ENCODE measurements at places on chromosomes 1 and 21.
A peak's percentile ranks its signal among the peaks of the same experiment; 100 is the strongest.

DNA sequence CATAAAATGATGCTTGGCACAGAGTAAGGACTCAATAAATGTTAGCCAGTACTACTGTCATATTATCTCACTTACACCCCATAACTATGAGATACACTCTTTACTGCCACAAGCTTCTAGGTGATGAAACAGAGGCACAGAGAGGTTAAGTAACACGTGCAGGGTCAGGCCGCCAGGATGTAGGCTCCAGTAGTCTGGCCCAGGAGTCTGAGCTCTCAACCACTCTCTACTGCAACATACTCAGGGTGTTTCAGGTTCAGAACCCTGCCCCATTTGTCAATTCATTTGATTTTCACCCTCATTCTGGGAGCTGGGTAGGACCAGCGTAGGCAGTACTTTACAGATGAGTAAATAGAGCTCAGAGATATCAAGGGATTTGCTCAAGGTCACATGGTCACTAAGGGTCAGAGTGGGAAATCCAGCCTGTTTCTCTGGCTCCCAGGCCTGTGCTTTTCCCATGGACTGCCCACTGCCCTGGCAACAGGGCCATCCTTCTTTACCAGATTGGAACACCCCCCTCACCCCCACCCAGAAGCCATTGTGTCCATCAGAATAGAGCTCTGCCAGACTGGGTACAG, 21.2 kb downstream of the IQGAP3 start:
- DNase-seq: no peak

GRCh38 chr1:55257958-55258357, 42.8 kb upstream of the USP24 start:
- DNase-seq: no peak

- DNase-seq: no peak
Observed at GRCh38 chr1:54352755-54353154, 53.4 kb downstream of the SSBP3 start.

GRCh38 chr1:20430355-20431175, 55.4 kb downstream of the CAMK2N1 start:
- DNase-seq: no peak

DNA sequence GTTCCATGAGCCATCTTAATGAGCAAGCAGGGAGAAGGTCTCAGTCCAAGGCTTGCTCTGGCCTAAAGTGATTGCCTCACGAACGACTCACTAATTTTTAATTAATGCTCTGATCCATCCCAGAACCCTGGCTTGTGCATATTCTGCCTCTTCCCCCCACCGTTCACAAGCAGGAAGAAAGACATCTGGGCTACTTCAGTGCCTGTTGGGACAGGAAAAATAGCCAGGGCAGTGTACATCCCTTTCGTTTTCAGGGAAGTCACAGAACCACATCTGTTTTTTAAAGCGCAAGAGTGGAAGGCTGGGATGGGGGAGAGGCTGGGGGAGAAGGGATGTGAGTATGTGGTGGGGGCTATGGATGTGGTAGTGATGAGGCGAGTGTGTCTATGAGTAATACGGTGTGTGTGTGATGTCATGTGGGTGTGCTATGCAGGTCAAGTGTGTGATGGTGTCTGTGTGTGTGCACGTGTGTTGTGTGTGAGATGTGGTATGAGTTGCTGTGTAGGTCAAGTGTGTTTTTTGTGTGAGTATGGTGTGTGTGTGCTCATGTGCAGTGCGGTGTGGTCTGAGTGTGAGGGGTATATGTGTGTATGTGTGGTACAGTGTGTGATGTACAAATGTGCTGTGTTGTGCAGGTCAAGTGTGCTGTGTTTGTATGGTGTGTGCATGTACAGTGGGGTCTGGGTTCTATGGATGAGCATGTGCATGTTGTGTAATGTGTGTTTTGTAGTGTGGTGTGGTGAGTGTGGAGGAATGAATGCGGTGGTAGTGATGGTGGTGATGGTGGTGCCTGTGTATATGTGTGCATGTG, 64.9 kb upstream of the SYT6 start:
- no peak for DNase-seq

DNA sequence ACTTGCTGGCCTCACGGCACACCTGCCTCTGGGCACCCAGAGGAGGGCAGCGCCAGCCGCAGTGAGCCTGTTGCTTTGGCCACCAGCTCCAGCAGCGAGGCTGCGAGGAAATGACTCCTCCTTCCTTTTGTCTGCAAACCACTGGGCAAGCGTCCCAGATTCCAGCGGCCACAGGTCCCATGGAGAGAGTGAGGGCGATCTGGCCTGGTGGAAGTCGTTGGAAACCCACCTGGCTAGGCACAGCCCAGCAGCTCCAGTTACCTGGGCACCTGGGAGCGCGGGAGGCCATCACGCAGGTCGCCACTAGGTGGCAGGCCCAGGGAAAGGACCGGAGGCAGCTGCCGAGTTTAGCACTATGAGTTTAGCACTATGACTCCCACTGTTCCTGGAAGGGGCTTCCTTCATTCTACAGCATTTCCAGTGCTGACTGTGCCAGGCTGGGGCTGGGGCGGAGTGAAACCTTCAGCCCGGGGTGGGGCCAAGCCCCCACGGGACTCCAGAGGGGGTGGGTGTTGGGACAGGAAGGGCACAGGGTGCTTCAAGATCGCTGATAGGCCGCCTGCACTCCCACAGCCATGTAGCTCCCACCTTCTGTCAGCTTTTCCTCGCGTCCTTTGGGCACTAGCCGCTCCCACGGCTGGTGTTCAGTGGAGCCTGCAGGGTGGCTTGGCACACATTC, 1.1 kb upstream of the ESPN start:
- no peak for DNase-seq

GRCh38 chr1:164601399-164602100, 42.6 kb downstream of the PBX1 start:
- no peak for DNase-seq

DNA sequence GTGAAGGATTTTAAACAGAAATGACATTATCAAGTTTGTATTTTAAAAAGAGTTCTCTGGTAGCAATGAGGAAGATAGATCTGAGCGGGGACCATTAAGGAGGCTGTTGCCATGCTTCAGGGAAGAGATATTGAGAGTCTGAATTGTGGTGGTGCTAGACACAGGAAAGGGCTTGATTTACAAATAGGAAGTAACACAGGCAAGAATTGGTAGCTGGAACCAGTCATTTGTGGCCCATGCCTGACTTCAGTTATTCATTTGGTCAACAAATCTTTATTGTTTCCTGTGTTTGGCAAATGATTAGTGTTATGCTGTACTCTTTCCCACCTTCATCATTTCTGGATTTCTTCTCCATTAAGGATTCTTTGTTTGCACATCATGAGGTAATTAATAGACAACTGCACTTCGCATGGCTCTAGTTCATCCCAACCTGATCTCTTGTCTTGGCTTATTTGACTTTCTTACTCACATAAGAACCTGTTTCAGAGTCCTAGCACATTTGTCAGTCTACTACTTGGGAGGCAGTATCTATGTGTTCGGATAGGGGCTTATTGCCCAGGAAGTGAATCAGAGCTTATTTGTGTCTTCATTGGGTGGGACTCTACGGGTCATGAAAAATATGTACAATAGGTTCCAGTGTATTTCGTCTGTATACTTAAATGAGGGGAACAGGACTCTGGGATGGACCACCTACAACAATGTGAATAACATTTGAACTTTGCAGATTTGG, 32.3 kb downstream of the EEIG2 start:
- no peak for DNase-seq

GRCh38 chr21:15604413-15604812, 125.4 kb upstream of the USP25 start:
- no peak for DNase-seq

- DNase-seq: no peak
Observed at GRCh38 chr1:180156201-180156600, 1.5 kb downstream of the QSOX1 start.

DNA sequence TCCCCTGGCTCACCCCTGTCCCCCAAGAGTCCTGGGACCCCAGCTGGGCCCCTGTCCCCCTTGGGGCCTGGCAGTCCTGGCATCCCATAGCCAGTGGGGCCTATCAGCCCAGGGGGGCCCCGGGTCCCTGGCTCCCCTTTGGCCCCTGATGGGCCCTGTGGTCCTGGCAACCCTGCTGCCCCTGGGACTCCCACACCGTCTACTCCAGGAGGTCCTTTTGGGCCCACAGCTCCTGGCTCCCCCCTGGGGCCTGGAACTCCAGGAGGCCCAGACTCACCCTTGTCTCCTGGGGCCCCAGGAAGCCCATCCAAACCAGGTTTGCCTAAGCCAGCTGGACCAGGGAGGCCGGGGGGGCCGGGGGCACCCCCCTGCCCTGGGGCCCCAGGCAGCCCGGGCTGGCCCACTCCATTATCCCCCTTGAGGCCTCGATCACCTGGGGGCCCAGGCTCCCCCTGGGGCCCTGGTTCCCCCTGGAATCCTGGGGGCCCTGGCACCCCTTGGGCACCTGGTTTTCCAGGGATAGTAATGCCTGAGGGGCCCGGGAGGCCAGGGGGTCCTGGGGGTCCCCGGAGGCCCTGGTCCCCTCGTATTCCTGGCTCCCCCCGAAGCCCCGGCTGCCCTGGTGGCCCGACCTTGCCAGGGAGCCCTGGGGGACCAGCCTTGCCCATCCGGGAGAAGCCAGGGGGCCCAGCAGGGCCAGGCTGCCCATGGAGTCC, 10.1 kb downstream of the ADPRS start:
- no peak for DNase-seq

DNA sequence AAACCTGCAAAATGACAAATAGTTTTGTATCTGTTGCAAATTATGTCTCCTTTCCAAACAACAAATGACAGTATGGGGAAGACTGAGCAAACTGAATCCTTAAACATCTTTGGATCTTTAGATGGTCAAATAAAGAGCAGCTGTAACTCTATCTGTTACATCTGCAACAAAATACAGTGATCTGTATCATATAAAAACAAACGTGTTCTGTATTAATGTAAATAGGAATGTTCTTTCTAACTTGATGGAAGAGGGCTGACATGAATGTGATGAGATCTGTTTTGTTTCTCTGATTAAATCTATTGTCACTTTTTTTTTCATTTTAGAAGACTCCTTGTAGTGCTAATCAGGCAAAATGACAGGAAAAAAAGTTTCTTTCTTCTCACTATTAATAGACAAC, 159.5 kb downstream of the GPATCH2 start:
- no peak for DNase-seq

- peak; percentile 91 for DNase-seq
Observed at GRCh38 chr1:40665335-40666171, at the start of gene RIMS3. TSS of gene RIMS3 (minus strand) at chr1:40665682. CDS start at chr1:40641925, 23,757 bp downstream.

- DNase-seq: no peak
Observed at GRCh38 chr1:231272173-231272572, 31.2 kb downstream of the GNPAT start.
